ENCODE measurements at places on chromosomes 11 and 22.

- no peak for DNase-seq
Measured at GRCh38 chr11:69207165-69207889, 51.6 kb downstream of the SMIM38 start.

- no peak for DNase-seq
Measured at GRCh38 chr22:44920183-44920582, 89.6 kb downstream of the PHF21B start.

GRCh38 chr22:26756675-26757293 is 99.4 kb downstream of the MIAT start:
- DNase-seq: peak; percentile 49

GRCh38 chr11:70735976-70736375 is 337.6 kb downstream of the CTTN start:
- no peak for DNase-seq

DNA sequence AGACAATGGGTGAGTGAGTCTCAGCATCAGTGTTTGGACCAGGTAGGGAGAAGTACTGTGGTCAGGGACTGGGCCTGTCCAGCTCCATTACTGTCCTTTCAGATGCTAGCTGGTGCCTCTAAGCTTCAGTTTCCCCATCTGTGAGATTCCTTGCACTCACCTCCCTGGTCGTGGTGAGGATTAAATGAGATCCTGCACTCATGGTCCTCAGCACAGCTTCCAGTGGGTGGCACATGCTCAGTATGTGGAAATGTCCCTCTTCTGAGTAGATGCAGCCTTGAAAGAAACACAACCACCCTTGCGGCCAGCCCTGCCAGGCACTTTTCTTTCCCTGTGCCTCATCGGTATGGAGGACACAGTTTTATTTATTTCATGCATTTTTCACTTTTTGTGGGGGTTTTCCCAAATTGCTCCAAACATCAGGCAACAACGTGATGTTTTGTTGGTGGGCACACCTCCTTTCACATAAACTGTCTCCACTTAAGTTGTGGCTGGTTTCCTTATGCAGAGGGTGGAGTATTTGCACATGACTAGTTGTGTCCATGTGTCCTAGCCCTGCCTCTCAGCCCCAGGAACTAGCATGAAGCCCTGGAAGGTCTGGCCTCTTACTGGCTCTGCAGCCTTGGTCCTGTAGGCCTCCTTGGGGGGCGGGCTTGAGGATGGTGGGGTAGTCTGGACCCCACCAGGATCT is 1.1 kb downstream of the LZTR1 start:
- no peak for DNase-seq

GRCh38 chr11:134372961-134373360 is 39.1 kb downstream of the B3GAT1 start:
- DNase-seq: peak; percentile 87

DNA sequence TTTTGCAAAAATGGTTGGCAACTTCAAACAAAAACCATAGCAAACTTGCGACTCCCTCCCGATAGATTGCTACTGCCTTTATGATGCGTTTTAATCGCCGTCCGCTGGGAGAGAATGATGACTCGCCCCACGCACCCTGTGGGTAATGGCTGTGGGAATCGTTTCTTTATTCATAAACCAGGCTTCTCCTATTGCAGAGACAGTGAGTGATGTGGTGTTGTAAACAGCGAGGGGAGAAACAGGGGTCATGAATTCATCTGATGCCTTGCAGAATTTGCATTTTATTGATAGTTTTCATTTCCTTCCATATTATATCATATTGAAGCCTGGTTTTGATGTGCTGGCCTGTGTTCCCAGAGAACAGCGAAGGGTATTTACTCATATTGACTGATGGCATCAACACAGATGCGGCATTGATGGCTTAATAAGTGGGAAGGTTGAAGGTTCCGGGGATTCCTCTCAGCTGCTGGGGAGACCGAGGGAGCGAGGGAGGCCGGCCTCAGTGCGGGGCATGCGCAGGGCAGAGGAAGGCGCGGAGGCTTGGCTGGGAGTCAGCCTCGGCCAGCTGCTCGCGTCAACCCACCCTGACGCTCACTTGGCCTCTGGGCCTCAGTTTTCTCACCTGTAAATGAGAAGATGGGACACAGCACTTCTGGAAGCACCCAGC is 41.3 kb downstream of the ARHGAP8 start:
- DNase-seq: no peak

- no peak for DNase-seq
Measured at GRCh38 chr11:16986434-16987204, 27.6 kb downstream of the PLEKHA7 start.

GRCh38 chr22:44151676-44152075 is 29.0 kb upstream of the PARVG start:
- no peak for DNase-seq

DNA sequence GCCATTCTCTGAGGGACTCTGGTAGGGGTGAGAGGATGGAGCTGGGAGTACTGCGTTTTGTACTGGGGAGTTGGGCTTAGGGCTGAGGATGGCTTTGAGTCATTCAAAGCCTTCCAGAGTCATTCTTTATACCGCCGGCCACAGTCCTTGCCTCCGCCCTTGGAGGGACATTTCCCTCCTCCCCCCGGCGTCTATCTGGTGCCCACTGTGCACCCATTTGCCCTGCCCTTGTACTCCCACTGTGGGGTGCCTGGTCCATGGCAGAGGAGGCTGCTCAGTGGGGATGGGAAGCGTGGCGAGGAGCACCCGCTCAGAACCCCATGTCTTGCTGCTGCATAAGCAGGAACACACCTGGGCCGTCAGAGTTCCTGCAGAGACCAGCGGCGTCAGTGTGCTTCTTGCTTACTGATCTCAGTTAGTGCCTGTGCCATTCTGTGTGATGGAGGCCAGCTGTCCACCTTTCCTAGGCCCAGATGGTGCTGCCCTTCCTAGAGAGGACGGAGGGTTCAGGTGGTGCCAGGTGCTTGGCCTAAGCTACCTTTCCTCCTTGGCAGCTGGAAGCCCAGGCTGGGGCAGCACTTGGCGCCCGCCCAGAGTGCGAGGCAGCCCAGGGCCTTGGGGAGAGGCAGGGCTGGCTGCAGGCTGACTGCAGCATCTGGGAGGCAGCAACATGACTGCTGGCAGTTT is 23.3 kb upstream of the TMEM191C start:
- no peak for DNase-seq

DNA sequence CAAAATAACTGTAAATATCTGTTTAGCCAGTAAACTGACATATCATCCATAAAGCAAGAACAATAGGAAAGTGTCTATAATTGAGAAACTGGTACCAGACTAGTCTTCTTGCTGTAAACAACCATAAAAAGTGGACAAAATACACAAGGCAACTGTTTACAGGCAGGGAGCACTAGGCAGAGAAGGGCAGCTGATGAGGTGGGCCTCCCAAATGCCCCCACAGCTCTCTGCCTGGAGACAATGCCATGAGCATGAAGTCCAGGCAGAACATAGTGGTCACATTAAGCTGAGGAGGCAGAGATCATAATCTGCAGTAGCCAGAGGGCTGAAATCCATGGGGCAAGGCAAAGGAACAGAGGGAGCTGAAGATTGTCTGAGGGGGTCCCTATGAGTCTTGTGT is 30.7 kb downstream of the TBX1 start:
- no peak for DNase-seq

GRCh38 chr22:49724030-49724892 is 103.4 kb downstream of the BRD1 start:
- no peak for DNase-seq

GRCh38 chr11:115287266-115287665 is 216.9 kb downstream of the CADM1 start:
- no peak for DNase-seq

DNA sequence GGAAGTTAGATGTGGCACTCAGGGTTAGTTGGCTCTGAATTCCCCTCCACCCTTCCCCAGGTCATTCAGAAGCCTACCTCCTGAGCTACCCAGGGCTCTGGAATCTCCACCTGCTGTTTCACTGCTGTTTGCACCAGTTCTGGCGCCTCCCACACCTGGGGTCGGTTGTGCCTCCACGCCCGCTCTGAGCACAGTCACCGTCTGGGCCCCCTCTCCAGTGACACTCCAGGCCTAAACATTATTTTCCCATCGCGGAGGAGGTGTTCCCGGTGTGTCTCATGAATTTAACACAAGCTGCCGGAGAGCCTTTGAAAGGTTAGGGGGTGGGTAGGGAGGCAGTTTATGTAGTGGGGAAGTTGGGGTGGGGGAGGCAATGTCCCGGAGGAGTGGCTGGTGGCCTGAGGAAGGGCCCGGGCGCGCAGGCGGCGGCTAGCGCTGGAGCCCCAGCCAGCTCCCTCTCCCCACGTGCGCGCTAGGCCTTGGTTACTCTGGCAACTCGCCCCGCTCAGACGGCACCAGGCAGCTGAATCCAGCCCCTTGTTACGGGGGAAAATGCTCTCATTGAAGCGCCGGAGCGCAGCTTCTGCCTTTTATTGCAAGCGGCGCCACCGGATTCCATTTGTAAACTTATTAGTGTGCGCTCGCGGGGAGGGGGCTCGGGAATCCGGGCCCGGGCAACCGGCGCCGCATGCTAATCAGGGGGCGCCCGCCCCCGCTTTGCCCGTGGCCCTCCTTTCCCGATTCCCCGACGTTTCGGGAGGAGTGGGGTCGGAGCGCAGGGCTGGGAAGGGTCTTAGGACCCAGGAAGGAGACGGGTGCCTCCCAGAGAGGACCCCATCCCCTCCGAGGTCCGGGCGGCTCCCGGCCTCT is 52.4 kb downstream of the GRIK4 start:
- DNase-seq: peak; percentile 41

DNA sequence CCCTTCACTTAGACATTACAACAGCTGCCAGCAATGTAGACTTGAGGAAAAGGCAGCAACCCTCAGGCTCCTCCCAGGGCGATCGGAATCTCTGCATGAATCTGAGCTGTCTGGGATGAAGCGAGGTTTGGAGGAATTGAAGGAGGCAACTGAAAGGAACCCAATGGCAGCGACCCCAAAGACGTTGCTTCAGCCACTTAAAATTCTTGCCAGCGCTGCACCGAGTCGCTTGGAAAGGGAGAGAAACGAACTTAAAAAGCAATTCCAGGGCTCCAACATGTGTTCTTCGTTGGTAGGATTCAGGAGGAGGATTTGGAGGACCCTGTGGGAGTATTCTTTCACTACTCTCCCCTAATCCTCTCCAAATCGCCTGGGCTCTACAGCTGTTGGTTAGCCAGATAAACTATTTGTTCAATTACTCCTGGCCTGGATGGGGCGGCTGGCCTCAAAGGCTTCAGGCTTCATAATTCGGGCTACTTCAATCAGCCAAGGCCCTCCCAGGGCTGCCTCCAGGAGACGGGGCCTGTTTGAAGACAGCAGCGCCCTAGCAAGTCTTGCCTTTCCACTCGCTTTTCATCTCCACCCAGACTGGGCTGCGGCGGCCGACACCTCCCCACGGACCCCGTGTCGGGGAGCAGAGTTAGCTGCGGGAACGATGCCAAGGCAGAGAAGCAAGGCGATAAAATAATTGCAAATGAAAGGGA is 72.4 kb upstream of the TMEM45B start:
- DNase-seq: no peak

DNA sequence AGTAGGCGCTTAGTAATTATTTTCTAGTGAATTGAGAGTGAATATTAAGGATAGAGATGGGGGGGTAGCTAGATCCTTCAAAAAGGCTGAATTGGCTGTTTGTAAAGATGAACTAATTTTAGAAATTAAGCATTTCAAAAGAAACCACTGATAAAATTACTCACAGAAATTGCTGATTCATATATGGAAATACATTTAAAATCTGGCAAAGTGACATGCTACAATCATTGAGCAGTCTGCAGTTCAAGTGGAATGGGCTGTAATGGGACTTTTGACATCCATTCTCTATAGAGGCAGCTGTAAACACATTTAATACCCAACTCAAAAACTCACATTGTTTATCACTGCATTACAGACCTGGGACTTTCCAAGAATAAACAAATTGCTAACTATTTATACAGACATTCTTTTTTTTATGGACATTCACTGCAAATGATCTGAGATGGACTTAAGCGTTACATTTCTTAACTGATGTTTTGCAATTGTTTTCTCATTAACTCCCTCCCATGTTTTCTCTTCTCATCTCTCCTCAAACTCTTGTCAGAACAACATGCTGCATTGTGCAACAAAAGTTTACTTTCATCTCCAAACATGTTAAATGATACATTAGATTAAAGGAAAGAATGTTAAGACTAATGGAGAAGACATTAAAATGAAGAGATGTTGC is 42.1 kb upstream of the MMP7 start:
- DNase-seq: no peak

GRCh38 chr11:69899957-69900821 is 81.0 kb upstream of the FGF3 start:
- DNase-seq: no peak

DNA sequence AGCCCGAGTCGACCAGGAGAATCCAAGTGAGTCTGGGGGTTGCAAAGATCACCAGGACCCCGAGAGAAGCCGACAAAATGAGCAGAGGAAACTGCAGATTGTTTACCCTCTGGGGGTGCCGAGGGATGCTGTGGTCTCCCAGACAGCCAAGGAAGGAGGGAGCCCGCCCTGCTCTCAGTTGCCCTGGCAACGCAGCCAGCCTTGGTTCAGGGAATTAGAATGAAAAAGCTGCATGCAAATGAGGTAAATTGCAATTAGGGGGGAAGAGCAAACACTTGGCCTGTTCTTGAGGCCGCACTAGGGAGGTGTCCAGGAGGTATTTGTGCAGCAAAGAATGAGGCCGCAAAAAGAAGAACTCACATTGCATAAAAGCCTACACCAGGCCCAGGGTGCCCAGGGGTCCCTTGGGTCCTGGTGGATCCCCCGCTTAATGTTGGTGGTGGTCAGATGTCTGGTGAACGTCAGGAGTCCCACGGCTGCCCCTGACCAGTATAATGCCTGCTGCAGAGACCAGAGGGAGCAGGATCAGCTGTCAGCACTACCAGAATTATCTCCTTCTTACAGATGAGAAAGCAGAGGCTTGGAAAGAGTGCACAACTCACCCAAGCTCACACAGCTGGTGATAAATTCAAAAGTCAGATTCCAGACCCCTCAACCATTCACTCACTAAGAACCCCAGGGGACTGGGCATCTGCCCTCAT is 40.3 kb upstream of the ATXN10 start:
- no peak for DNase-seq

- DNase-seq: no peak
Measured at GRCh38 chr11:87901341-87901740, 273.9 kb downstream of the RAB38 start.

GRCh38 chr11:79942646-79943045 is 501.8 kb upstream of the TENM4 start:
- DNase-seq: no peak

- DNase-seq: no peak
Measured at GRCh38 chr22:32822179-32822877, 20.8 kb downstream of the TIMP3 start.

DNA sequence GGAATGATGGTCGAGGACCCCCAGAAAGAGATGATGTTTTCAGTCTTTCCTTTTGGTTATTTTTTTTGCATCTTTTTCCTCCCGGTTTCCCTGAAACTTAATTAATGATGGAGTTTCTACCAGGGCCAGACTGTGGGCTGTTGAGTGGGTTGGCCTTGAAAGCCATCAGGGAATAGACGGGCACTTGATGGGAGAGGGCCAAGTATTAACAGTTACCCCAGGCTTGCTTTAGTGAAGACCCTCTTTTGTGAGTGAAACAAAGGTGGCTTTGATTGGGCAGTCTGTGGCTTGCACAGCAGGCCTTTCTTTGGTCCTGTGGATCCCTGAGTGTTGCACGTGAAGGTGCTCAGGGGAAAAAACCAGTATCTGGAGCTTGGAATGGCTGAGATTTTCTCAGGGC is 56.9 kb downstream of the AMOTL1 start:
- DNase-seq: no peak

Data from NCI-H345 (cell line).